ENCODE measurements at places on chromosomes 12 and 14.

DNA sequence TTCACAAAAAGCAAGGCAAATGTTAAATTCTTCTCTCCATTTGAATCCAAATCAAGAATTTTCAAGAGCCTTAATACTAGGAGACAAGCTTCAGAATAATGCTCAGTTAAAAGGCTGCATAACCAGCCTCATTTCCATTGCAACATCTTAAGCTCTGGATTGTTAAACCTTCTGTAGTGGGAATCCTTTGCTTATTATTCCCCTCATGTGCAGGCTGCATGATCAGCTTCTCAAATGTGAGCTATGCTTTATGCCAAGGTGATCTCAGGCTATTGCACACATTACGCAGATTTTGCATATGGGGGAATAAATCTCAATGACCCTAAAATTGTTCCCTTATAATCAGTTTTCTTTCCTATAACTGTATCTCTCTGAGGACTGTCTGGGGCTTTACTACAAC, 71.7 kb upstream of the CCDC196 start:
- no peak for DNase-seq

- DNase-seq: no peak
Observed at GRCh38 chr14:93085911-93086310, 29.8 kb downstream of the ITPK1 start.

- no peak for DNase-seq
Observed at GRCh38 chr12:47028186-47028585, 51.2 kb upstream of the PCED1B start.

- DNase-seq: no peak
Observed at GRCh38 chr12:53074283-53074998, 4.7 kb downstream of the SPRYD3 start.

DNA sequence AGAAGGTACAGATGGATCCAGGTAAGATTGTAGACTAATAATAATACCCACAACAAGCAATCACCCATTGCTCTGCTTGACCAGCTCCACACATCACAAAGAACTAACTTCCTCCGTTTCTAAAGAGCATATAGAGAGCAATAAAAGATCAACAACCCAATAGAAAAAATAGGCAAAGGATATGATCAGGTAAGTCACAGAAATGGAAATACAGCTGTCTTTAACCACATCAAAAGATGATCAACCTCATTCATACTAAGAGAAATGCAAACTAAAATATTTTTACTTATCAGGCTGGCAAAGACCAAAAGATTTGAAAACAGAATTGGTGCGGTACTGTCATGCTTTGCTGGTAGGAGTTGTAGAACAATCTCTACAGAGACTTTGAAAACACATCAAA, 8.9 kb downstream of the C2CD5 start:
- no peak for DNase-seq

DNA sequence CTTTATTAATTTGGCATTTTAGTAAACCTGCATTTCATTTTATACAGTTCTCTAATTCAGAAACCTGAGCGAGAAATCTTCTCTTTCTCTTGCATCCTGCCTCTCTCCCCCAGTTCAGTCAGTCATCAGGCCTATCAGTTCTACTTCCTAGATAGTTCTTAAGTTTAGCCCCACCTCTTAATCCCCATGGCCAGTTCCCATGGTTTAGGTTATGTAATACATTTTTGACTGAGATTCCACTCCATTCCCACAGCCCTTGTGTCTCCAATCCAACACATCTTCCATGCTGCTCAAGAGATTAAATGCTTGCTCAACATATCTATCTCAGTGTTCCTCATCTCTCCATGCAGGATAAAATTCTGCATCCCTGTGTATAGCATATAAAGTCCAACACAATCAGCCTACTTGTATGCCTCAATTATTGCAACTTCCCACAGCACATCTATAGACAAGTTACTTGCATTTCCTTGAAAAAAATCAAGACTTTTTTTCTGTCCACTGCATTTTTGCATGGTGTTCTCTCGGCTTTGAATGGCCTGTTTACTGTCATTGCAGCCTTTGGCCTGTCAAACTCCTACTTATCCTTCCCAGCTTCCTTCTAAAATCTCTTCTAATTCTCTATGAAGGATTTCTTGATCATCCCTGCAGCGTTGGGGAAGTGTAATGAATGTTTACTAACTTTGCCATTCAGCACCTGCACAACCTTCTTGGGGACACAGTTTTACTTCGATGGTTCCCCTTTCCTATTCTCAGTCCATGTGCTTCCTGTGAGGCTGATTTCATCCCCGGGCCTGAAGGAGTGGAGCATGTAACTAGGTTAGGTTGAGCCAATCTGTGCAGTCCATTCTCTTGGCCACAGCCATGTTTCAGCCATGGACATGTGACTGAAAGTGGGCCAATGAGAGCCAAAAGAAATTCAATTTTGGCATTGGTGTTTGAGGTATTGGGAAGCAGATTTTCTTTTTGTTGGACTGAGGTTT, 80.8 kb downstream of the DACT1 start:
- no peak for DNase-seq

DNA sequence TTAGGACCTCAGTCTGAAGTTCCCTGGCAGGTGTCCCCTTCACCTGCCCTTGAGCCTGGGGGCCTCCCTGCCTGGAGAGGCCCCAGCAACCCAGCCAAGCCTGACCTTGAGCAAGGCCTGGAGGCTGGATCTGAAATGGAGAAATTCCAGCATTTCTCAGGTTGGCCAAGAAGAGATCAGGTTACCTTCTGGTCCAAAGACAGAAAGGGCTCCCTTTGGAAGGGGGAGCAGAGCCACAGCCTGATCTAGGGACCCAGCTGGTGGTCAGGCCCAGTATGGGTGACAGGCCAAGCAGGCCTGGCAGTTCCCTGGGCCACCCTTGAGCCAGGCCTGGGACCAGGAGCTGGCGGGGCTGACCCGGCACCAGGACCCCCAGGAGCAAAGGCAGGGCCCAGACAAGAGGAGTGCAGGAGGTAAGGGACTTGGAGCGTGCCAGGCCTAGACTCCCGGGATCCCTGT, 82.8 kb downstream of the TNFAIP2 start:
- no peak for DNase-seq

- peak; percentile 88 for DNase-seq
Observed at GRCh38 chr12:68223067-68223747, 2.4 kb downstream of the IL26 start.

DNA sequence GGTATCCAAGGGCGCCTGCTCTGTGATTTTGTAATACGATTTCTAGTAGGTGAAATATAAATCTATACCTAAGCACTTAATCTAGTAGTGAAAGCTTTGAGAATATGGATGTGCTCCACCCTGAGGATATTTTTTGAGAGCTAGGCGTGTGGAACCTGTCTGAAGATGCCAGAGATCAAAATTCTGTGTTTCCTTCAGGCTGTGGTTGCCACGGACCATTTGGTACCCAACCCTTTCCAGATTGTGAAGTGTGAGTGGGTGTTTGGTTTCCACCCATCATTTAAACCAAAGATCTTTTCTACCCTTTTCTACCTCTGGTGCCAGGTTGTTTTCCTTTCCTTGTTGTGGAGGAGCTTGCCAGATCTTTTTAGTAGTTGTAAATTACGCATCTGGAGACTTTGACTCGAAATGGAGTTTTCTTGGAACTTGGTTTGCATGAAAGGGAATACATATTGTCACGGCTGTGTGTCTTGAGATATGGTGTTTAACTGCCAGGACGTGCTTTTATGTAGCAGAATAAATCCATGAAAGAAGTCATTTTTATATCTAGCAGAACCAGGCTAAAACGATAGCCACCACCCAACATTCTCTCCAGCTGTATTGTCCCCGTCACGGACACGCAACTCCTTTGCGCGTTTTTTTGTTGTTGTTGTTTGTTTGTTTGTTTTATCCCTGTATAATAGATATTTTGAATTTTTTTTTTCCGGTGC, 2.2 kb downstream of the LRFN5 start:
- DNase-seq: no peak

- no peak for DNase-seq
Observed at GRCh38 chr12:68162374-68162773, 2.8 kb upstream of the IFNG start.

DNA sequence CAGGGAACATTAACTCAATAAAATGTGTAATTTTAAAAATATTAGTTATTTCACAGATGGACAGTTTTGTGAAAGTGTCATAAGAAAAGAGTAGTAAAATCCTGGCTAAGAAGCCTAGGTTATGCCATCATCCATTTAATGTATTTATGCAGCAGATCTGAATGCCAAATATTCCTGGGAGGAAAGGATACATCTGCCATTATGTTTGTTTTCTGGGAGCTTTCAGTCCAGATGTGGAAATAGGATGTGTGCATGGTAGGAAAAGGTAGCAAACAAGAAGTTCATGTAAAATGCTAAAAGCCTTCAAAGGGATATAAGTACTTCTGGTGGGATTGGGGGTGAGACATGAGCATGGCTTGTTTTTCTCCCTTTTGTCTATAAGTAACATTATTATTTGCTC, 27.0 kb upstream of the CLEC14A start:
- no peak for DNase-seq

GRCh38 chr14:97771340-97772045, 974.3 kb downstream of the VRK1 start:
- no peak for DNase-seq

DNA sequence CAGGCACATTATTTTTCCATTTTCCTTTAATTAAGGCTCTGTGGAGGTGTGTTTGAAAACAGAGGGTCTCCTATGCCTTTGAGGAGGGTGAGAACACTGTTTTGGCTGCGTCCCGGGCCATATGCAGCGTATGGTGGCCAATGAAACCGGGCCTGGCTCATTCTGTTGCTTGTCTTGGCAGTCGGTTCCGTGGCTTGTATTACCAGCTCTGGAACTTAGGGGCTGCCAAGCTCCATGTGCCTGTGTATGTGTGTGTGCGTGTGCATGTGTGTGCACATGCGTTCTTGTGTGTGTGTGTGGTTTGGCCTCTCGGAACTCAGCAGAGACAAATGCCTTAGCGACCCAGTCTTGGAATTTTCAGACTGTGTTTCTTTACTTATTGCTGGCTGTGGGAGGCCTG, 2.7 kb downstream of the JDP2 start:
- DNase-seq: no peak

GRCh38 chr12:113071135-113072112, 14.9 kb downstream of the DTX1 start:
- DNase-seq: no peak

DNA sequence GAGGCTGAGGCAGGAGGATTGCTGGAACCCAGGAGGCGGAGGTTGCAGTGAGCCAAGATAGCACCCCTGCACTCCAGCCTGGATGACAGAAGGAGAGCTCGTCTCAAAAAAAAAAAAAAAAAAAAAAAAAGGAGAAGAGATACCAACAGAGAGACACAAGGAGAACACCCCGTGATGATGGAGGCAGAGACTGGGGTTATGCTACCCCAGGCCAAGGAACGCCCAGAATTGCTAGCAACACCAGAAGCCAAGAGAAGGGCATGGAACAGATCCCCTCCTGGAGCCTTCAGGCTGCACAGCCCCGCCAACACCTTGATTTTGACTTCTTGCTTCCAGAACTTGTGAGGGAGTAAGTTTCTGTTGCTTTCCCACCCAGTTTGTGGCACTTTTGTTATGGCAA, 148.0 kb upstream of the FOXN3 start:
- no peak for DNase-seq

- DNase-seq: no peak
Observed at GRCh38 chr14:100159865-100160533, 554 bp upstream of the DEGS2 start.
